Fibroblast of skin of abdomen (primary cell): ENCODE measurements at places on chromosomes 2 and 18.

- no peak for DNase-seq
Observed at GRCh38 chr18:72675394-72675793, 131.3 kb upstream of the CBLN2 start.

GRCh38 chr18:10170375-10170774 lies 256.6 kb downstream of the VAPA start:
- DNase-seq, result no peak

- DNase-seq, result no peak
Observed at GRCh38 chr2:70988726-70989648, 5.7 kb downstream of the TEX261 start.

DNA sequence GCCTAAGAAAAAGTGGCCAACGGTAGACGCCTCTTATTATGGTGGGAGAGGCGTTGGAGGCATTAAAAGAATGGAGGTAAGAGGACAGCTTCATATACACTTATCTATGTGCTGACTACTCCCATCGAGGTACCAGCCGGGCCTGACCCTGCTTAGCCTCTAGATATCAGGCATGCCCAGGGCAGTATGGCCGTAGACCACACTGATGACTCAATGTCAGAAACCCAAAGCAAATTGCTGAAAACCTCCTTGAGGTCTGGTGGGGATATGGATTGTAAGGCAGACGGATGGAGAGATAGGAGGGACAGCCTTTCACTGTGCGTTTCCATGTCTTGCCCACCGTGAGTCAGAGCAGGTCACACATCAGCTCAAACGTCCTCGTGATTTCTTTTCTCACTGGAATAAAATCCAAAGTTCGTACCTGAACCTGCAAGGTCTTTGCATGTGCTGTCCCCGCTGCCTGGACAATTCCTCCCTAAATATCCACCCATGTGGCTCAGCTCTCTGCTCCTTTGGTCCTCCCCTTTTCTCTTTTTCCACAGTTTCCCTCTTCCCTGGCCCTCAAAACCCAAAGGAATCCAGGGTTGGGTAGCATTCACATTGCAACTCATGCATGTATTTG lies 168.9 kb downstream of the ANTXR1 start:
- no peak for DNase-seq

- no peak for DNase-seq
Observed at GRCh38 chr2:67502346-67503065, 105.4 kb downstream of the ETAA1 start.
